ENCODE measurements at places on chromosomes 3 and 15. TPM values are rescaled to one million over a fixed set of nuclear protein-coding genes. Genes with fewer than 3 reads are reported as not detected.

DNA sequence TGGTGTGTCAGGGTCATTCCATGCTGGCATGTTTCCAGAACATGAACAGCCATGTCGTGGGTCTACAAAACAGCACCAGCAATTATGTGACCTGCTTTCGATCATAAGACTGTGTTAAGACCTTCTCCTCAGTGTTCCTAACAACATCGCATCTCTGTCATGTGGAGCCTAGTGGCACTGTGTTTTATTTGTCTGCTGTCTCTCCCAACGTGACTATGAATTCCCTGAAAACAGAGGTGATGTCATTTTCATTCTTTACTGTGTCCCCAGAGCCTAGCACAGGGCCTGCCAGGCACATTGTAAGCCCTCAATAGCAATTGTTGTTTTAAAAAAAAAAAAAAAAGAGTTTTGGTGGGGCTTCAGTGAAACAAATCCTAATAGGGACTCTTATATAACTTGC, 94.2 kb upstream of the IL12A start:
- H3K27me3 ChIP-seq: no peaks in the 10 kb centered on the region
- DNase-seq: no peak
- no peak overlapping the region for H3K4me3 ChIP-seq

GRCh38 chr3:59795756-59796155, 745.9 kb upstream of the CFAP20DC start:
- H3K36me3 ChIP-seq: no peaks in the 10 kb centered on the region
- no peak overlapping the region for H3K27ac ChIP-seq
- H3K27me3 ChIP-seq: no peaks in the 10 kb centered on the region
- H3K4me1 ChIP-seq: no peaks in the 10 kb centered on the region
- no peak overlapping the region for H3K4me3 ChIP-seq
- no peak for DNase-seq

Gene OR5K2
- not detected for total RNA-seq

DNA sequence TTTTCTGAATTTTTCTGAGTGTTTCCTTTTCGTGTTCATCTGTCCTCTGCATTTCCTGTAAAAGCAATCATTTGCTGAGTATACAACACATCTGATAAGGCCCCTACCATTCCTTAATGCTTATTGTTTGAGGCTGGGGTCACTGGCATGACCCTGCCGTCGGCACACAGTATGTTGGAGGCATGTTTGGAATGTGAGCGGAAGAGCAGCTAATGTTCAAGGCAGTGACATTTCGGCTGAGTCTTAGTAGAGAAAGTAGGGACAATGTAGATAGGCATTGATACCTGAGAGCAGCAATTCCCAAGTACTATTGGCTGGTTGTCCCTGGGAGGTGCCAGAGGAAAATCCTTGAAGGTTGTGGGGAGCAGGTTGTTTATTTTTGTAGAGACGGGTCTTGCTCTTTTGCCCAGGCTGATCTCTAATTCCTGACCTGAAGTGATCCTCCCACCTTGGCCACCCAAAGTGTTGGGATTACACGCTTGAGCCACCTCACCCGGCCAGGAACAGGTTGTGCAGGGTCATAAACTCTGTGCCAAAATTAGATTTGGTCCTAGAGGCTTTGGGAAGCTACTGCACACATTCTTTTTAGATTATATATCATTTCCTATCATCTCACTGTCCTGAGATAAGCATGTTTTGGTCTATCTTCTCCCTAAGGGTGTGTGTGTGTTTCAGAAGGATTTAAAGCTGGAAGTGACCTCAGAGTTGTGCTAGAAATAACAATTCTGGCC, 13.5 kb downstream of the PTPN23 start:
- no peak for DNase-seq
- H3K4me3 ChIP-seq: peak overlapping the region; percentile 2
- peak overlapping the region; percentile 72 for H3K27ac ChIP-seq

GRCh38 chr3:158085931-158086330, 20.3 kb downstream of the SHOX2 start:
- no peak for DNase-seq
- no peak overlapping the region for H3K4me3 ChIP-seq
- no peaks in the 10 kb centered on the region for H3K4me1 ChIP-seq
- no peak overlapping the region for H3K27ac ChIP-seq

Gene SATB1
- total RNA-seq: 22.3 TPM

GRCh38 chr3:14290631-14291385, 111.6 kb upstream of the SLC6A6 start:
- no peaks in the 10 kb centered on the region for H3K27me3 ChIP-seq
- H3K4me1 ChIP-seq: peaks cover 31% of the 10 kb centered on the region
- H3K36me3 ChIP-seq: peaks cover 2% of the 10 kb centered on the region
- no peak overlapping the region for H3K27ac ChIP-seq

DNA sequence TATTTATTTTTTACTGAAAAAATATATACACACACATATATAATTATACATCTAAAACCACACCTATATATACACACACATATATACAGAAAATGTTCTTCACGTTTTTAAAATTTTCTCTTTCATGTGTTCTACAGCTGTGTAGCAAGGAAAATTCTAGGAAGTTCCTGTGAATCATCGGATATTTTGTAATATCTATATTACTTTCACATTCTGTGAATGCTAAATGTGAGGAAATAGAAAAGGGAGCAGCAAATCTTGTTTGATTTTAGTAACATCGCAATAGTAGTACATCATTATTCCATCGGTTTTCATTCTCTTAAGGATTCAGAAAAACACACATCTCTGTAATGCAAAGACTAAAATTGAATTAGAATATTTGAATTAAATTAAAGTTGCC, 836.8 kb upstream of the NECTIN3 start:
- H3K36me3 ChIP-seq: no peaks in the 10 kb centered on the region
- H3K4me3 ChIP-seq: no peak overlapping the region
- peaks cover 17% of the 10 kb centered on the region for H3K4me1 ChIP-seq
- H3K27me3 ChIP-seq: no peaks in the 10 kb centered on the region
- DNase-seq: no peak

GRCh38 chr3:15099364-15100098, 583 bp upstream of the RBSN start:
- H3K27ac ChIP-seq: peak overlapping the region; percentile 87
- no peak for DNase-seq
- H3K36me3 ChIP-seq: no peaks in the 10 kb centered on the region
- H3K4me1 ChIP-seq: peaks cover 22% of the 10 kb centered on the region
- H3K4me3 ChIP-seq: peak overlapping the region; percentile 92
- no peaks in the 10 kb centered on the region for H3K27me3 ChIP-seq

All from neural crest cell (in vitro differentiated cells).